CD4-positive, alpha-beta T cell treated with Interleukin-4 for 1 hour (primary cell): ENCODE measurements at places on chromosomes 7 and 10.

DNA sequence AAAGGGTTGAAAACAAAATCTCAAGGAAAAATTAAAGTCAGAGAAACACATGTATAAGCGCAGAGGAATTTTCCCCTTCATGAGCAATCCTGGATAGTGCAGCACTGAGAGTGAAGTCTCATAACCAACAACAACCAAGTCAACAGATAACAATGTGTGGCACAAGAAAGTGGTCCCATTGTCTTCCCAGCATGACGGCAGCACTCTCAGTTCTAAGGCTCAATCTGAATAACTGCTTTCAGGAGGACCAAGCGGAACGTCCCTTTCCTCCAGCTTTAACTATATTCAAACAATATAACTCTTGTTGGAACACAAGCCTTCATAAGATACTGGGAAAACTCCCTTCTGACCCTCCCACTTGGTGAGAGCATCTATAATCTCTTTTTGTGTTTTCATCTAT, 137.9 kb downstream of the RAPGEF5 start:
- DNase-seq, result no peak

GRCh38 chr7:3437467-3437866, 136.4 kb downstream of the SDK1 start:
- DNase-seq, result no peak

DNA sequence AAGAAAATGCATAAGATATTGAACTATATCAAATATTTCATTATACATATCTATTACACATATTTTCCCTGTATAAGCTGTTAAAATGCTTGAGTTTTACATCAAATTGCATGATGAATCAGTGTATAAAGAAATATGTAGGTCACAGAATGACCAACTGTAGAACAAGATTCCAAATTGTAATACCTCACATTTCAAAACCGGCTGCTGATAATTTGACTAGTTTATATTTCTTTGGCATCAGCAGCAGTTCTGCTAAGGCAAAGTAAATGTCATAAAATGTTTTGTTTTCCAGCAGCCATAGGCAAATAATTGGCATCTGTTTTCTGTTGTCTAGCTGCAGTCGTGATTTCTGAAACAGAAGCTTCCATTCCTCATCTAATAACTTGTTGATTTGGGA, 633.9 kb downstream of the ARL4A start:
- no peak for DNase-seq

DNA sequence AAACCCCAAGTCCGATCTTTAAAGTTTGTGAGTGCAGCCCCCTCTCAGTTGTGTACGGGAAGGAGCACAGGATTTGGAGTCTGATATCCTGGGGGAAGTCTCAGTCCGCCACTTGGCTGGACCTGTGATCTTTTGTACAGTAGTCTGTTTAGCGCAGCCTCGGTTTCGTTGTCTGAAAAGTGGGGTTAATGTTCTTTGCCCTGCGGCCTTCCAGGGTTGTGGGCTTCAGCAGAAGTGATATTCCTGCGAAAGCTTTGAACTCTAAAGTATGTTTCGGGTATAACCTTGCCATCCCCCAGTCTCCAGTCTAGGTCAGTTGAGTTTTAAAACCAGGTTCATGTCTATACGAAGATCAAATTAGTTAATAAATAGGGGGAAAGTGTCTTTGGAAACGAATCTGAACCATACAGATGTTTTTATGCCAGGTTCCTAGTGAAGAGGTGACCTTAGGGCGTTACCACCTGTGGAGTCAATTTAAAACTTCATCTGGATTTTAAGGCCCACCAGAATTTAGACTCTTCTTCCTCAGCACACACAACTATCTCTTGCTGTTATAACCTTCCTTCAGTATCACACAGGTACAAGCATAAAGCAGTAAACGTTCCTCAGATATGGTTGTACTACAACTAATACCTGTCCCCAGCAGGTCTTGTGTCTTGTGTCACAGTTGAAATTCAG, 904 bp downstream of the R3HCC1L start:
- no peak for DNase-seq

- DNase-seq, result no peak
Observed at GRCh38 chr10:14374745-14375445, 44.2 kb upstream of the FRMD4A start.
